ENCODE measurements at places on chromosomes 4 and X. TPM values are rescaled to one million over a fixed set of nuclear protein-coding genes. Genes with fewer than 3 reads are reported as not detected.

BEX2 gene
- total RNA-seq, result 1.3 TPM

NBDY gene
- total RNA-seq, result 20.2 TPM

TASL gene
- total RNA-seq, result not detected

ARAP2 gene
- total RNA-seq, result 1.4 TPM

COX7B2 gene
- not detected for total RNA-seq

CXorf49 gene
- total RNA-seq, result not detected

ZNF157 gene
- total RNA-seq, result not detected

ZCCHC4 gene
- total RNA-seq, result 6.8 TPM

ELMOD2 gene
- total RNA-seq, result 12.8 TPM

GPR34 gene
- total RNA-seq, result not detected

UGDH gene
- total RNA-seq, result 84.4 TPM

AADAT gene
- 2.2 TPM for total RNA-seq

TMA16 gene
- total RNA-seq, result 26.1 TPM

UBA1 gene
- total RNA-seq, result 252 TPM

SMIM10 gene
- total RNA-seq, result 0.76 TPM

TIGD4 gene
- total RNA-seq, result 0.19 TPM

TLL1 gene
- total RNA-seq, result 10.8 TPM

MMRN1 gene
- total RNA-seq, result 28.7 TPM

FRG2 gene
- total RNA-seq, result not detected

ZBTB33 gene
- 19.1 TPM for total RNA-seq

TSPAN6 gene
- 34.1 TPM for total RNA-seq
